Stimulated activated naive CD4-positive, alpha-beta T cell (primary cell): ENCODE measurements at places on chromosomes 1 and 21.

- no peak for DNase-seq
These were observed 9.5 kb downstream of the RER1 start for GRCh38 chr1:2400950-2401649.

DNA sequence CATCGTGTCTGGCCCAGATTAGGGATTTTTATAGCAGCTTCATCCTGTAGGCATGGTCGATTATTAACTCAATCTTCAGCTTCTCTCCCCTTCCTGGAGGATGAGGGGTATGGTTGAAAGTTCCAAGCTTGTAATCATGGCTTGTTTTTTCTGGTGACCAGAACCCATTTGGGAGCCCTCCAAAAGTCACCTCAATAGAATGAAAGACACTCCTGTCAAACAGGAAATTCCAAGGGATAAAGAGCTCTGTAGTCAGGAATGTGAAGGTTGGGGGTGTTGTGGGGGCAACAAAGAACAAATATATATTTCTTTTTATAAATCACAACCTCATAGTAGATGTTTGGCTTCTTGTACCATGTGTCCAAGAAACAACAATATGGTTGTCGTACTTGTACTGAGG is 212.7 kb upstream of the ESRRG start:
- no peak for DNase-seq

- DNase-seq, result no peak
These were observed 199.2 kb downstream of the ROR1 start for GRCh38 chr1:63973005-63973419.

DNA sequence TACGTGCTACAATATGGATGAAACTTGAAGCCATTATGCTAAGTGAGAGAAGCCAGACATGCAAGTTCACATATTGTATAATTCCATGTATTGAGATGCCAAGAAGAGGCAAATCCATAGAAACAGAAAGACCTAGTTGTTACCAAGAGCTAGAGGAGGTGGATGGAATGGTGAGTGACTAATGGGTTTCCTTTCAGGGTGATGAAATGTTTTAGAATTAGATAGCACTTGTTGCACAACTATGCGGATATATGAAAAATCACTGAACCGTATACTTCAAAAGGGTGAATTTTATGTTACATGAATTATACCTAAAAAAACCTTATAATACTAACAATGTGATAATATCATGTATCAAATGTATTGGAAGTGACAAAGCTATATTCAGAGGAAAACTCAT is 18.1 kb downstream of the EPHA10 start:
- DNase-seq, result no peak

- no peak for DNase-seq
These were observed 187.9 kb downstream of the VAV3 start for GRCh38 chr1:107776900-107777663.

DNA sequence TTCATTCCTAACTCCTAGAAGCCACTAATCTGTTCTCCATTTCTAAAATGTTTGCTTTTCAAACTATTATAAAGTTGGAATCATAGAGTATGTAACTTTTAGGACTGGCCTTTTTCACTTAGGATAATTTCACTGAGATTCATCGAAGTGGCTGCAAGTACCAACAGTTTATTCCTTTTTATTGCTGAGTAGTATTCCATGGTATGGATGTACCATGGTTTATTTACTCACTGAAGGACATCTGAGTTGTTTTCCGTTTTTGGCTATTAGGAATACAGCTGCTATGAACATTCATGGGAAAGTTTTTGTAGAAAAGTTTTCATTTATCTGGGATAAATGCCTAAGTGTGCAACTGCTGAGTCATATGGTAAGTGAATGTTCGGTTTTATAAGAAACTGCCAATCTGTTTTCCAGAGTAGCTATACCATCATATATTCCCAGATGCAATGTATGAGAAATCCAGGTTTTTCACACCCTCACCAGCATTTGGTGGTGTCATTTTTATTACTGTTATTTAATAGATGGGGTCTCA is 66.3 kb downstream of the SLC27A3 start:
- no peak for DNase-seq

DNA sequence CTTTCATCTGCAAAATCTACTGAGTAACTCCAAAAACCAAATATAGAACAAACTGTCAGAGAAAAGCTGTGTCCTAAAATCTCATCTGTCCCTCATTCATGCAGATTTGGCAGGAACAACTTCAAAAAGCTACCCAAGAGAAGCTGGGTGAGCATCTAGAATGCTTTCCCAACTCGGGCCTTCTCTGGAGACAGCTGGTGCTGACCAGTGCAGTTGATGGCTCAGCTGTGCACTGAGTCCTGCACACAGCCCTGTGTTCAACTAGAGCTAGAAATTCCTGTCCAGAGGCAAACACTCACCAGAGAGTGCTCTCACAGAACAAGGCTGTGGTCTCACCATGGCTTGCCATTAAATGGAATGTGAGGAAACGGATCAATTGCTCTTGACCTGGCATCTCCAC is 202.8 kb downstream of the ASTN1 start:
- no peak for DNase-seq

- DNase-seq, result no peak
These were observed 187.8 kb downstream of the BRINP3 start for GRCh38 chr1:190289897-190290296.

DNA sequence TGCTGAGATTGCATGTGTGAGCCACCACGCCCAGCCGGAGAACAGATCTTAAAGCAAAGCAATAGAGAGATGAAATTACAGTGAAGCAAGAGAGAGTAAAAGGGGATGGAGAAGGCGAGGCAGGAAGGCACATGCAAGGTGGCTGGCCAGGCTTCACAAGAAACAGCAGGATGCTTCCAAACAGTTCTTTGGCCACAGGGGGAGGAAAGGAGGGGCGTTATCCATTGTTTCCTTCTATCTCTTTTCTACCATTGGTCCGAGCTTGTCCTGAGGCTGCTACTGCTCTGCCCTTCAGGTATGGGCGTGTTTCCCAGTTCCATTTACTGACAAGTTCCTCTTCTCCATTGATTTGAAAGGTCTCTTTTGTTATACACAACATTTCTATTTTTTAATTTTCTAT is 33.7 kb upstream of the PARP1 start:
- no peak for DNase-seq

- DNase-seq, result no peak
These were observed 820.9 kb upstream of the ADGRL4 start for GRCh38 chr1:79827446-79827845.

DNA sequence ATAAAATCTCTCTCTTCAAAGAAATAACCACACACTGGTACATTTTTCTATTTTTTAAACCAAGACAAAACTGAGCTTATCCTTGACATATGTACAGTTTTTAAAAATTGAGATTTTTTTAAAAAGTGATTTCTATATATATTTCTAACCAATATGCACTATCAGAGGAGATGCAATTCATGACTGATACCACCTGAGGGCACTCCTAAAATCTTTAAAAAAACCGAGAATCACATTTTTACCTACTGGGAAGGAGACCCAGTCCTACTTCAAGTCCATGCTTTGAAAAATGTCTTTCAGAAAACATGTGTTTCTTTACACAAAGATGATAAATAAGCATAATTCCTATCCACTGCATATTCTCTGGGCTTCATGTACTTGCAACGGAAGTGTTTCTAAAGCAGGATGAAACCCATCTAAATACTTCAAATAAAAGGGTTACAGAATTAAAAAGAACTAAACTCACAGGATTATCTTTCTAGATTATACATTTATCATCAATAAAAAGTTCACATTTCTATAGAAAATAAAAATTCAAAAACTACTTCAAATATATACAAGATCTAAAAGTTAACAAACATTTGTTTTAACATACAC is 98.6 kb downstream of the ENAH start:
- DNase-seq, result no peak

- DNase-seq, result no peak
These were observed 6.3 kb downstream of the CD2 start for GRCh38 chr1:116760487-116760886.

DNA sequence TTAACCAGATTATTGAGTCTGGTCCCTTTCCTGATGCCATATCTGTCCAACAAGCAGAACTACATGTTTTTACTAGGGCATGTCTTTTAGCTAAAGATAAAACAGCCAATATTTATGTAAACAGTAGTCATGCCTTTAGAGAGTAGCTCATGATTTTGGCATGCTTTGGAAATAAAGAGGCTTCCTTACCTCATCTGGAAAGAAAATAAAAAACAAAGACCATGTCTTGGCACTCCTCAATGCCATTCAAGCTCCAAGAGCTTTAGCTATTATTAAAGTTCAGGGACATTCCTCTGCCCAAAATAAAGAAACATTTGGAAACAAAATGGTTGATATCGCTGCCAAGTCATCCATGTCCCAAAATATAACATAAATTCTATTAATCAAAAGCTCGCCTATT is 202.4 kb downstream of the URB2 start:
- no peak for DNase-seq

DNA sequence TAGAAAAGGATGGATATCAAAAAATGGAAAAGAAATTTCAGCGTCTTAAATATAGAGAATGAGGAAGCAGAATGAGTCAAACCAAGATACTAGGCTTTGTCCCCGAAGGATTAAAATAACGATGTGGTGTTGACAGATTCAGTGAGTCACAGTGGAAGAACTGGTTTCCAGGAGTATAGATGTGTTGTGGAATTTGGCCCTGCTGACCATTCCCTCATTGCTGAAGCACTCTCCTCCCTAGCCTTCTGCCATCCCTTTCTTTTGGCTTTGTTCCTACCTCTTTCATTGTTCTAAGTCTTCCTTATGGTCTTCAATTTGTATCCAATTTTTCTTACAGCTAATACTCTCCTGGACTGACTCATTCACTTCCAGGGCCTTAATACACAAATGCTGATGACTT is 23.1 kb upstream of the USP25 start:
- DNase-seq, result no peak

GRCh38 chr1:219041818-219042217 is 131.9 kb upstream of the LYPLAL1 start:
- no peak for DNase-seq

- no peak for DNase-seq
These were observed 26.8 kb downstream of the SLC1A7 start for GRCh38 chr1:53115403-53116306.

- no peak for DNase-seq
These were observed 20.2 kb upstream of the KCNAB2 start for GRCh38 chr1:6025269-6026094.

DNA sequence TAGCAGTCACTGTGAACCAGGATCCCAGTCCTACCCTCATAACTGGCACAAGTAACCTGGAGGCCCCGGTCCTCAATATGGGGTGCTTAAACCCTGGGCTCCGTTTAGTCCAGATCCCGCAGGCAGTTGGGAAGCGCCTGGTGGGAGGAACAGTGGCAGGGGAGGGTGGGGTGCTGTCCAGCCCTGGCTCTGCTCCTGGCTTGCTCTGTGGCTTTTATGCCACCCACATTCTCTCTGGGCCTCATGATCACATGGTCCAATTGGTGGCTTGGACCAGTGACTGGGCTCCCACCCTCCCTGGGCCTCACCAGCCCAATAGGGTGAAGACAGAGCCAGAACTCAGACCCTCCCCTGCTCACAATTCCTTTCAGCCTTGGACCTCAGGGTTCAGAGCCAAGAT is 2.9 kb downstream of the CD164L2 start:
- no peak for DNase-seq

- no peak for DNase-seq
These were observed 27.3 kb downstream of the PRDM16 start for GRCh38 chr1:3096345-3096744.

- DNase-seq, result no peak
These were observed 50.2 kb downstream of the LUZP1 start for GRCh38 chr1:23118407-23118806.

DNA sequence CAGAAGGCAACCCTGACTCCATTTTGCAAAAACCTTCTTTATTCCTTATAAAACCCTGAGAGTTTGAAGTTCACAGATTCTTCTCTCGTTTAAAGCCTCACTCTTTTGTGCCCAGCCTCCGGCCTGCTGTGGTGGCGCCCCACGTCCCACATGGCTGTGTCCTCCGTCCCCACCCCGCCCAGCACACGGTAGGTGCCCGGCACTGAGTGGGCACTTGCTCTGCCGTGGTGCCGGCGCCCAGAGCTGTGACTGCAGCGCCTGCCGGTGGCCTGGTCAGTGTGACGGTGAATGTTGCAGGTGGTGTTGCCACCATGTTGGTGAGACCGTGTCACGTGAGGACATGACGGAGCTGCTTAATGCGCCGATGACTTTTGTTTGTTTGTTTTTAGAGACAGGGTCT is 9.4 kb downstream of the ATAD3A start:
- DNase-seq, result no peak
